ENCODE measurements at places on chromosomes 2 and 18. TPM values are rescaled to one million over a fixed set of nuclear protein-coding genes. Genes with fewer than 3 reads are reported as not detected.

DNA sequence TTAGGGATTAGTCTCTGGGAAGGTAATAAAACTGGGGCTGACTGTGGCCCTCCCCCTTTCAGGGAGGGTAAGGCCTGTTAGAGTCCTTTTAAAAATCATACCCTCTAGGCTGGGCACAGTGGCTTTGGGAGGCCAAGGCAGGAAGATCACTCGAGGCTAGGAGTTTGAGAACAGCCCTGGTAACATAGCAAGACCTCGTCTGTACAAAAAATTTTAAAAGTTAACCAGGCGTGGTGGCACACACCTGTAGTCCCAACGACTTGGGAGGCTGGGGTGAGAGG is 118.7 kb downstream of the STPG4 start:
- DNase-seq, result no peak

DNA sequence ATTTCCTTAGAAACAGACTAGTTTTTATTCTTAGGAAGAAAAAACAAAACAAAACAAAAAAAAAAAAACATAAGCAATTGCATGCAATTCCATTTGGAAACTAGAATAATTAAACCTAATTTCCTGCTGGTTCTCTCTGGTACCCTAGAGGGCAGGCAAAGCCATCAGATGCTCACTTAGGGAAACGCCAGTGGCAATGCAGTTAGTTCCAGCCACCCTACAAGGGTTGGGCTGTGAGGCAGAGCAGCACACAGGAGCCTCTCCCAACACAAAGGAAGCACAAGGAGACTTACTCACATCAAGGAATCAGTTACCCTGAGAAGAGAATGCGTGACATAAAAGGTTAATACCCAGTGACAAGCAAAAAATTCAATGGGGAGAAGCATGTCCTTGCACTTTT is 28.8 kb downstream of the CCDC93 start:
- DNase-seq, result no peak

DNA sequence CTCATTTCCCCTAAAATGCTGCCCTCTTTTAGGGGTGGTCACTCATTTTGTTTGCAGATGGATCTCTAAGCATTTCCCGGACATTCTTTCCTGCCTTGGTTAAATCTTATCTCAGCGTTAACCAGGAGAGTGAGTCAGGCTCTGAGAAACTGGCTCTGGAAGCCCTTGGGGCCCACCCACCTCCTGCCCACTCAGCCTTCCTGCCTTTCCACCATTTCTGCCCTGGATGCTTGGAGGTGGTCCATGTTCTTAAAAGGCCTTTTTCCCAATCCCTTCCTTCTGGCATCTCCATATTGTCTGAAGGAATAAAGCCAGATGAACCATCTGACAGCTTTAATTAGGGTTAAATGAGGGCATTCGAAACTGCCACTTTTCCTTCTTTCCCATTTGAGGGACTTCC is 9.5 kb downstream of the HK2 start:
- no peak for DNase-seq

DNA sequence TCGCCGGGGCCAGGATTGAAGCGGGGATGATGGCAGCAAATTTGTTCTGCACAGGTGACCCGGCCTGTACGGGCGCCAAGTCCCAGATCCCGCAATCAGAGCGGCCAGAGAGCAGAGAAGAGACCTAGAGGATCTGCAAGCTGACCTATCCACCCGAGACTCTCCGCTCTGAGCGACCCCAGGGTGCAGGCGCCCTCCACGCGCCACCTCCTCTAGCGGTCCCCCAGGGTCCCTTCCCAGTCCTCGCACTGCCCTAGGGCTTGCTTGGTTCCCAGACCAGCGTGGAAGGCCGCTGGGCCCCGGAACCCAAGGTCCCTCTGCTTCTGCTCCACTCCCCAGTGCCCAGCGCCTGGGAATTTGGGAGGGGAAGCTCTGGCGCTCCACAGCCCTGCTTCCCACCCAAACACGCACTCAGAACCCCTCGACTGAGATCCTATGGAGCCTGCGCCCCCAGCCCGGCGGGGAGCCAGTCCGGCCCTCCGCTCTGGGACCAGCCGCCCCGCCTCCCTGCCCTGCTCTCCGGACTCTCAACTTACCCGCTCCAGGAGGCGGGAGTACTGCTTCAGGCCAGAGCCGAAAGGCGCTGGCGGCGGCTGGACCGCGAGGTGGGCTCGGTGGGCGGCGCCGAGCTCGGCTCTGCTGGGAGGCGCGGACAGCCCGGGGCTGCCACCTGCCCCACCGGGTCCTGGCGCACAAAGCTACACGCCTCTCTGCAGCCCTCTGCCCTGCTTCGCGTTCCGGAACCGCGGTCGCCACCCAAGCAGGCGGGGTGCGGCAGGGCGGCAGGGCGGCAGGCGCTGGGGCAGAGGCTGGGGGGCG is 3.0 kb upstream of the SIX3 start:
- DNase-seq, result peak; percentile 74

GRCh38 chr2:68737711-68738110 is 3.1 kb downstream of the ARHGAP25 start:
- no peak for DNase-seq

DNA sequence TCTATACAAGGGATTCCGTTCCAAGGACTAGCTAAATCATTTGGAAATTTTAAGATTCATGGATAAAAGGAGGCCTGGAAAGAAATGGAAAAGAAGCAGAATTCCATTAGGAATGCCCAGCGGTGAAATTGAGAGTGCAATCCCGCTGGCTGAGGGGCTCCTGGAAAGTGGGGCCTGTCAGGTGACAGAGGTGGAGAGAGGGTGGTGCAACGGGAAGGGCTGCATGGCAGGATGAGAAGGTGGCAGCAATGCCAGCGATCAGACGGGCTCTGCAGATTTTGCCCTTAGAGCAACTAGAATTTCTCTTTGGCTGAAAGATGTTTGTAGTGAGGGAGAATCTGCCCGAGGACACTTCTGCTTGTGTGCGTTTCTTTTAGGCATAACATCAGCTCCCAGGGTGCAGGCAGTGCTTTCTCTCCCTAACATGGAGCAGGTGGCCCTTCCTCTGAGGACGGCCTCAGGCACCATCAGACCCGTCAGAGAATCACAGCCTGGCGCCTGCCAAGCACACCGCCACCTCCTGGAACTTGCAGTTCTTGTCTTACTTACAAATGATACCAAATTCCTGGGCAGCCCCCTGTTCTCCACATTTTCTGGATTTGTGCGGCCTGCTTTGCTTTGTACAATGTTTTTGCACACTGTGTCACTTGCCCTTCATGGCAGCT is 261.6 kb downstream of the NDUFA10 start:
- DNase-seq, result peak; percentile 38

GRCh38 chr2:105749583-105750400 is 5.1 kb downstream of the NCK2 start:
- DNase-seq, result no peak

GRCh38 chr18:51513517-51513916 is 316.0 kb upstream of the MEX3C start:
- no peak for DNase-seq

- DNase-seq, result no peak
Observed at GRCh38 chr2:218343591-218343990, 13.1 kb upstream of the CATIP start.

Gene CMPK2
- 0.95 TPM for total RNA-seq

DNA sequence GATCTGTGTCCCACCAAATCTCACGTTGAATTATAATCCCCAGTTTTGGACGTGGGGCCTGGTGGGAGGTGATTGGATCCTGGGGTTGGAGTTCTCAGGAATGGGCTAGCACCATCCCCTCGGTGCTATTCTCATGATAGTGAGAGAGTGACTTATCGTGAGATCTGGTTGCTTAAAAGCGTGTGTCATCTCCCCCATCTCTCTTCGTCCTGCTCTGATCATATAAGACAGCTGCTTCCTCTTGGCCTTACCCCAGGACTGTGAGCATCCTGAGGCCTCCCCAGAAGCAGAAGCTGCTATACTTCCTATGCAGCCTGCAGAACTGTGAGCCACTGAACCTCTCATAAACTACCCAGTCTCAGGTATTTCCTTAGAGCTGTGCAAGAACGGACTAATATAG is 163.7 kb upstream of the NDUFV2 start:
- no peak for DNase-seq

Gene XDH
- 0.23 TPM for total RNA-seq

Gene NCK2
- 55.5 TPM for total RNA-seq

DNA sequence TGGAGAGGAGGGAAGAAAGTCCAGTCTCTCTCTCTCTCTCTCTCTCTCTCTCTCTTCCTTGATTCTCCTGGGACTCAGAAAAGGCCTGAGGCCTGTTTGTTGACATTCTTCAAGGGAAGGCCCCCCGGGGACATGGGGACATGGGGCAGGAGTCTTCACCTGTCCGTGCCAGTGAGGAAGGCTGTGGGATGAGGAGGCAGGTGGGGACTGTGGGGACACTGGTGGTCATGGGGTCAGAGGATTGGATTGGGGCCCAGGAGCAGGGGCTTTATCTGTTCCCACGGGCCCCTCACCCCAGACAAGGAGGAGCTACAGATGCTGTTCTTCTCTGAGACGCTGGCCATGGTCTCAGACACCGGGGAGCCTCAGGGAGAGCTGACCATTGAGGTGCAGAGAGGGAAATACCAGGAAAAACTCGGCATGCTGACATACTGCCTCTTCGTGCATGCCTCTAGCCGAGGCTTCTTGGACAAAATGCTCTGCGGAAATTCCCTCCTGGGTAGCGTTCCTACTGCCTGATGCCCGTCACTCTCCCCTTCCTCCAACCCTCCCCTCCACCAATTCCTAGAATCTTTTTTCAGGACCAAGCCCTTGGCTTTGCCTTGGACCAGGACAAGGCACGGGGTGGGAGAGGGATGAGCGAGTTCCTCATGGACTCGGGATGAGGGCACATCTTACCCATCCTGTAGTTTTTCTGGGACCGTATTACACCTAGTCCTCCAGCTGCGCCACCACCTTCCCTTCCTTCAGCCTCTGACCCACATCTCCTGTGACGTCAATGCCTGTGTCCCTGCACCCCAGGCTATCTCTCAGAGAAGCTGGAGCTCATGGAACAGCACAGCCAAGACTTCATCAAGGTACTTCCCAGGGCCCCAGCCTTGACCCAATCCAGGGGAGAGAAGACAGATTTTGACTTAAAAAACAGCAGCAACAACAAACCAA is 850 bp downstream of the CATIP start:
- no peak for DNase-seq

GRCh38 chr18:62634979-62635630 is 80.2 kb upstream of the PHLPP1 start:
- no peak for DNase-seq

Gene LYG2
- total RNA-seq, result not detected

GRCh38 chr2:219261024-219261855 is 7.5 kb upstream of the TUBA4A start:
- DNase-seq, result no peak

- DNase-seq, result no peak
Observed at GRCh38 chr18:78643004-78643403, 336.6 kb upstream of the SALL3 start.

Gene C2orf74
- total RNA-seq, result 10.4 TPM

Gene FOXI3
- total RNA-seq, result not detected

Gene SLC23A3
- 2.4 TPM for total RNA-seq

DNA sequence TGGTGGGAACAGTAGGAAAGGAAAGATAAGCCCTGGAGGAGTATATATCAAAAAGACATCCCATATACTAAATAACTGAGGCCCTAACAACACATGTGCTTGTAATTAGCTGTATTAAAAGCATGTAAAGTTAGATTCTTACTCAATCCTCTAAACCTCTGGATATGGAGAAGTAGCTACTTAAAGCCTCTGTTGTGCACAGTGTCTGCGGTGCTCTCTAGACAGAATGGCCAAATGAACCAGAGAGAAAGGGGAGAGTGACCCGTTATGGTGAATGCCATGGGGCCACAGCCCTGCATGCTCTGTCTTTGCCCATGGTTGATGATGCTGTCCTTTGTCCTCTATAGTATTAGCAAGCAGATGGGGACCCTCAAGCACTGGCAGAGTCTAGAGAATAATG is 104.4 kb upstream of the SLC8A1 start:
- no peak for DNase-seq

DNA sequence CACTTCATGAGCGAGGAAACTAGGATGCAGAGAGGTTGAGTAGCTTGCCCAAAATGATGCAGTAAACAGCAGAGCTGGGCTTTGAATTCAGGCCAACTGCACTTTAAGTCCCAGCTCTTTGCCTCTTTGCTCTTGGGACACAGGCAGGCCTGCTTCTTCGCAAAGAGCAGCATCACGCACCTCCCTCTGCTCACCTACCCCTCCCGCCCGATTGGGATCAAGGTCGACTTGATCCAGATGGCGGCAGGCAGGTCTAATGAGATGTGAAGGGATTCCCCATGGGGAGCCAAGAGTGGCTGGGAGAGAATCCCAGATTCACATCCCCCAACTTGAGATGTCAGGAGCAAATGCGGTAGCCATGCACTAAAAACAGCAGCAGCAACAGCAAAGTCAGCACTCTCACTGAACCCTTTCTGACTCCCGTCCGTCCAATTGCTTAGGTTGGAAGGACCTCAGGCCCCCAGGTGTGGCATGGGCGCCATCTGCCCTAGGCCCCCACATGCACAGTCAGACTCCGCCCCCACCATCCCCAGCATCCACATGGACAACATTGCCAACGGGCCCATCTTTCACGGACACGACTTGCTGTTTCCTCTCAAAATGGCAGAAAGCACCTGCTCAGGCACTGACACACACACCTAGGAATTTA is 84.3 kb upstream of the MAP4K4 start:
- DNase-seq, result no peak

DNA sequence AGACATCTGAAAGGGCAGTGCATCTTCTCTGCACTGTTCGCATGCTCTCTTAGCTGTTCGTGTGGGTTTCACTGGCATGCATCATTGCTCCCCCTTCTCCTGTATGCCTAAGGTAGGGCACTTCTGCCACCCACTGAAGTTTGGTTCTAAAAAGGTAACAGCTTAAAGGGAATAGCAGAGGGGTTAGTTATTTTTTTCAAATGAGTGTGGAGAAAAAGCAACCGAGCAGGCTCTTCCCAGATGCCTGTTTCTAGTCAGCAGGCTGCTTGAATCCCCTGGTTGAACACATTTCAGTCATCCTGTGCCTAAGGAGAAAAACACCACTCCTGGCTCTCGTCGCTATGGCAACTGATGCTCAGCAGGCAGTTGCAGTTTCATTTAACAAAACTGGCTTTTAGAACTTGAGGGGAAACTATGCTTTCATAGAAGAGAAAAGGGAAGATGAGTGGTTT is 69.8 kb upstream of the GALNT3 start:
- DNase-seq, result no peak

DNA sequence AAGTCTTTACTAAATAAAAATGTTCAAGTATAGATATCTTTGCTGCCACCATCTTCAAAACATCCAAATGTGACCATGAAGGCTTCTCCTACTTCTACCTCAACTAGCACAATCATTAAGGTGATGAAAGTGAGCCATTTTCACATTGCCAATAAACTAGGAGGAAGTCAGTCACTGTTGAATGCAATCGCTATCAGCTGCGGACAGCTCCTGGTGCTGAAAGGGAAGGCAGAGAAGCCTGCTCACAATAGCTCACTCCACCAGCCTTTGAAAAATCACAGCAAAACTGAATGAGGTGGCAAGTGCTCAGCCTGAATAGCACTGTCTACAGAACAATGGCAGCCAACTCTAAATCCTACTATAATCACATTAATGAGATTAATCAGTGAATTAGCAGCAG is 2.2 kb downstream of the MYT1L start:
- DNase-seq, result no peak

Gene RAB17
- 0.68 TPM for total RNA-seq

DNA sequence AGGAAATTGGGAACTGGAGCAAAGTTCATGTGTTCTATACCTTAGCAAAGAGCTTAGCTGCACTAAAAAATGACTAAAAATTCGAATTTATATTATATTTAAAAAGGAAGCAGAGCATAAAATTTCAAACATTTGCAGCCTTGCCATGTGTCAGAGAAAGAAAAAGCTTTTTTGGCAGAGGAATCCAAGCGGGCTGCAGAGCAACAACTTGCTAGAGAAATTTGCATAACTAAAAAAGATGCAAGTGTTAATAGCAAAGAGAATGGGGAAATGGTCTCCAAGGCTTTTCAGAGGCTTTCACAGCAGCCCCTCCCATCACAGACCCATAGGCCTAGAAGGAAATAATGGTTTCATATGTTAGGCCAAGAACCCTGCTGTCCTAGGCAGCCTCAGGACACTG is 1315.9 kb downstream of the DSC3 start:
- DNase-seq, result no peak

Measured in chondrocyte (in vitro differentiated cells).